CD4-positive, alpha-beta T cell treated with Interleukin-15 for 1 hour (primary cell): ENCODE measurements at places on chromosomes 4 and X.

- DNase-seq: no peak
These were observed 463.9 kb upstream of the PCDH7 start for GRCh38 chr4:30256116-30256832.

DNA sequence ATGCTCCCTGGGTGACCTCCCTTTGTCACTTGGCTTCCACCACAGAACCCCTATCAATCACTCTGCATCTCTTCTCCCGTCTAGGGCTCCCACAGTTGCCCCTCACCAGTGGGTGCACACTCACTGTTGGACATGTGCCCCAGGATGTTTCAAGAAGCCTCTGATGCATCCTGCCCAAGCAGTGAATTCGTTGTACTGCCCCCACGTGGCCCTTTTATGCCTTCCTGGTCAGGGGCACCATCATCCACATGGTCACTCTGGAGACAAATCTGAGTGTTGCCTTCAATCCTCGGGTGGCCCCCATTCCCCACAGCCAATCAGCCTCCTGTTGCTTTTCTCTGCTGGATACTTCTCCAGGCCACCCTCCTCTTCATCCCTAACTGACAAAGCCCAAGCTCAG, 12.2 kb downstream of the ITIH6 start:
- no peak for DNase-seq

DNA sequence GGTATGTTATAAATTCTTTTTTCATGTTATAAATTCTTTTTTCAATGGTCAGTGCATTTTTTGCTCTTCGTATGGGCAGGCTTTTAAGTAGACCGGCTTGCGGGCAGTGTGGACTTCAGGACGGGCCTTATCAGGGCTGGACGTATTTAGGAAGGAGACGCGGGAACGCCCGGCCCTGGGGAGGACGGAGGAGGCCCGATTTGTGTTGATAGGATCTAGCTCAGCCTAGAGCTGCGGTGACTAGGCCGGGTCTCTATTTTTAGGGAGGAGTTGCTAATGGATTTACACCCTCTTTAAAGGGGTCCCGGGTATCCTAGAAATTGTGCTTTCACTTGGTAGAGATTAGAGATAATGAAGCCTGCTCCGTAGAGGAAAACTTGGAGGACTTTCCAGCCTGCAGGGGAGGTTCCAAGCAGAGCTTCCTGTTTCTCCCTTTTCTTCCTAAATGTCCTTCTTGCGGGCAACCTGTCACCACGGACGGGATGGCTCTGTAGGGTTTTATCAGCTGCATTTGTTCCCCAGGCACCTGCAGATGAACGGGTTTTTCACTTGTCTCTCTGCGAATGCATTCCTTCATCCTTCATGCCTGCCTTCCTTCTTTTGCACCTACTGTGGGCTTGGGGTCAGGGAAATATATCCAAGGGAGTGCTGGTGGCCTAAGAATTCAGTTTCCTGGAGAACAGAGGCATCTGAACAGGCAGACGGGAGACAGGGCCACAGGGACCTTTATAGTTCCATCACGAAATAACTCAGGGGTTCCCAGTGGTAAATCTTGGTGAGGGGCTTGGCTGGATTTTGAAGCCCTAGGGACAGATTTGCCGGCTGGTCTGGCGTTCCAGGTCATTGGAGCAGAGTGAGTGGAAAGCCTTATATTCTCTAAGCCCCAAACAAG, 1.4 kb downstream of the CD99 start:
- no peak for DNase-seq

DNA sequence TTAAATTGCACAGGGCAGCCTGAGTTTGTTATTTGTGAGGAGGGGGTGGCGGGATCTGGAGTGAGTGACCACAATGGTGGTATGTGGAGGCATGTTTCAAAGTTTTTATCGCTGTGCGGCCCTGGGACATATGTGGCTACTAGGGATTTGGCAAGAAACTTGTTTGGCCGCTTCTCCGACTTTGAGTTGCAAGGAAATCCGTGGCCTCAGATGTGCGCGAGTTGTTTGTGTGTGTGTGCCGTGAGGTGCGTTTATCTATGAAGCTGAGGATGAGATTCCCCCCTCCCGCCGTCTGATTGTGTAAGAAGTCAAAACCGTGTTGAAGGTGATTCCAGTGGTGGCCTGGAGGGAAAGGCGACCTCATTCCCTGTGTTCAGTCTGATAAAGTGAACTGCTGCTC, 1.4 kb downstream of the JADE3 start:
- no peak for DNase-seq

GRCh38 chrX:14832151-14832550, 40.7 kb downstream of the FANCB start:
- no peak for DNase-seq

DNA sequence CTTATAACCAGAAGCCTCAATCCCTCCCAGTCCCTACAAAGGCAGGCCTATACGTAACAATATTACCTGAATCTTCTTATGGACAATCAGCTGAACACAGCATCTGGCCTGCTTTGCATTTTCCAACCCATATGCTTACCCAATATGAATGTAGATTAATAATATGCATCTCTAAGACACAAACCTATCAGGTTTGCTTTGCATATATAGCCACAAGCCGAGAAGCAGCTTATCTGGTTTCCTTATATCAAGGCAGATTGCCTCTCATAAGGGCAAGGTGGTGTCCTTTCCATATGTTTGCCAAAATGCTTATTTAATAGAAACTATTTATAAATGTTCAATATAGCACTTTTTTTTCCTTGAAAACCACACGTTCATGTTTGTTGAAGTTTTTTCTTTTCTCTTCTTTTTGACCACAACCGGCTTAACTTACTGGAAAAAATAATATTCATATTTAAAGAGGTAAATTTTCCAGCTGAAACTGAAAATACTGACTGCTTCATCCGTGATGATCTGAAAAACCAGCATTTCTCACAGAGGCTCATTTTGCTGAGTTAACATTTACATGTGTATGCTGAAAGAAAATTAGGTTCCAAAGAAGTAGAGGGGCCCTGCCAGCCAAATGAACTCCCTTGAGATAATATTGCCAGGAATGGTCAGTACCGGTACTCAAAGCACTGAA, 3.8 kb downstream of the IL21 start:
- no peak for DNase-seq

DNA sequence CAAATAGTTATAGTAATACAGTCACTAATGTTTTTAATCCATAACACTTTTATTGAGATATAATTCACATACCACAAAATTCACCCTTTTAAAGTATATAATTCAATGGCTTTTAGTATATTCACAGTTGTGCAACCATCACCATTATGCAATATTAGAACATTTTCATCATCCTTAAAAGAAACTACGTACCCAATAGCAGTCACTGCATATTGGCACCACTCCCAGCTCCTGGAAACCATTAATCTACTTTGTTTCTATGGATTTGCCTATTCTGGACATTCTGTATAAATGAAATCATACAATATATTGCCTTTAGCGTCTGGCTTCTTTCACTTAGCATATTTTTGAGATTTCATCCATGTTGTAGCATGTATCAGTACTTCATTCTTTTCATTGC, 99.3 kb downstream of the AMMECR1 start:
- DNase-seq: no peak

GRCh38 chr4:47031011-47031678, at the start of gene GABRB1:
Gene GABRB1 (plus strand): TSS chr4:47031567.
- no peak for DNase-seq

DNA sequence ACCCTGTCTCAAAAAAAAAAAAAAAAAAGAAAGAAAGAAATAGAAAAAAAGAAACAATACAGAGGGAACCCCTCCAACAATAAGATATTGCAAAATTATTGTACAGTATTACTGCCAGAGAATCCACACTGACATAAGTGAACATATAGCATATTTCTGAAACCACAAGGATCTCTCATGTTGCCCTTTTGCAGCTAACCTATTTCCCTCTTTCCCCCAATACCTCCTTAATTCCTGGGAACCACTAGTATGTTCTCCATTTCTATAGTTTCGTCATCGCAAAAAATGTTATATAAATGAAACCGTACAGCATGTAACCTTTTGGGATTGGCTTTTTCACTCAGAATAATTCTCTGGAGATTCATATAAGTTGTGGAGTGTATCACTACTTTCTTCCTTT, 20.0 kb upstream of the BMP2K start:
- no peak for DNase-seq
